ENCODE measurements at places on chromosomes 3 and 15.
A peak's percentile ranks its signal among the peaks of the same experiment; 100 is the strongest.

GRCh38 chr3:182165234-182165633, 453.5 kb downstream of the SOX2 start:
- no peak for DNase-seq

DNA sequence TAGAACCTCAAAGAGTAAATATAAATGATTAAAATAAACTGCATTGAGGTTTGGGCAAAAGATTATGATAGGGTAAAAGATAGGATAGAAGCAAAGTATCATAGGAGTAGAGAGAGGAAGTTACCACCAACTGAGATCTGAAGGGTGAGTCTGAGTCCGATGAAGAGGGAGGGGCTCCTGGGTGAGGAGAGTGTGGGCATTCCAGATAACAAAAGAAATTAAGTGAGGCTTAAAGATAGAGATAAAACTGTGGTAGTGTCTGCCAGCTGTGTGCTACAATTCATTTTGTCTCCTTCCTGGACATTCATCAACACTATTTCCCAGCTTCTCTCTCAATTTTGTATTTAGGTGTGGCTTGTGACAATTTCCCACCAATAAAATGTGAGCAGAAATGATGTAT, 343.0 kb upstream of the PLSCR5 start:
- DNase-seq: no peak

GRCh38 chr3:98884675-98885371, 16.7 kb downstream of the DCBLD2 start:
- DNase-seq: no peak

DNA sequence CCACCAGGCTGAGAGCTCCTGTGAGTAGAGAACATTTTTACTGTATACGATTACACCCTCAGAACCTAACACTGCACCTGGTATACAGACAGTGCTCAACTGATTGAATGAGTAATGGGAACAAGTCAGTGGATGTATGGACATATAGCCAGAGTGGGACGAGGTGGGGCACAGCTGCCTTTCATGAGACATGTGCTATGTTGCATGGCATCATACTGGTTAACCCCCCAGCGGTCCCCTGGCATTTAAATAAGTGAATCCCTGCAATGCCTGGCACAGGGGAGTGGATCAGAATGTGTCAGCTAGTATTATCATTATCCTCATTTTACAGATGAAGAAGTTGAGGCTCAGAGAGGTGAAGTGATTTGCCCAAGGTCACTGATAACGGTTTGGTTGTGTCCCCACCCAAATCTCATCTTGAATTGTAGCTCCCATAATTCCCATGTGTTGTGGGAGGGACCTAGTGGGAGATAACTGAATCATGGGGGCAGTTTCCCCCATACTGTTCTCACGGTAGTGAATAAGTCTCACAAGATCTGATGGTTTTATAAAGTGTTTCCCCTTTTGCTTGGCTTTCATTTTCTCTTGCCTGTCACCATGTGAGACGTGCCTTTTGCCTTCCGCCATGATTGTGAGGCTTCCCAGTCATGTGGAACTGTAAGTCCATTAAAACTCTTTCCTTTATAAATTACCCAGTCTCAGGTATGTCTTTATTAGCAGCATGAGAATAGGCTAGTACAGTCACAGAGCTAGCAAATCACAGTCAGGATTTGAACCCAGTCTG, 56.0 kb upstream of the ATP2B2 start:
- no peak for DNase-seq

DNA sequence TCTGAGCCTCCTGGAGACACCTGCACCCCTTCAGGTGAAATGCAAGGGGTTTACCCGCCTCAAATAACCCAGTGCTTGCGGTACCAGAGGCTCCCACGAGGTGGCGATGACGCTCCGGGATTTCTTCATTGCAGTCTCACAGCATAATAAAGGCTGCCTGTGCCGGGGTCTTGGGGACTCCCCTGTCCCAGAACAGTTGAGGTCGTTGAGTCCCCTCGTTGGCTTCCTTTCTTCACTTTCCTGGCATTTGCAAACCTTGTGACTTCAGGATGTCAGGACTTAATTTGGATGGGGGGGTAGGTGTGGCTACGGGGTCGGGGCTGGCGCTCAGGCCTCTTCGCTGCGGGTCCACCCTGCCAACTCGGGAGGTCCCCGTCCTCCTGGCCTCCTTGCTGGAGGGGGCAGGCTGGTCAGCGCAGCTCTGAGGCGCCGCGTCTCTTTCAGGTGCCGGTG, 1.3 kb downstream of the GNAT1 start:
- peak; percentile 88 for DNase-seq

DNA sequence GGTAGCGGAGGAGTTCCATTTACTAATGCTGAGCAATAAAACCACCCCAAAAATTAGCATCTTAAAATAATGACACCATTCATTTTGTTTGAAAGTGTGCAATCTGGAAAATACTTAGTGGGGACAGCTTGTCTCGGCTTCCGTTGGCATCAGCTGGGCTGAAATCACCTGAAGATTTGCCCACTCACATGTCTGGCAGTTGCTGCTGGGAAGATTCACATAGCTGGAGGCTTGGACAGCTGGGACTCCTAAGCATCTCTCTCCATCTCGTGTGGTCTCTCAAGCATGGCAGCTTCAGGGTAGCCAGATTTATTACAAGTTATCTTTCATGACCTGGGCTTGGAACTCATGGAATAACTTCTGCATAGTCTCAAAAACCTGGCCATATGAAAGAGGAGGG, 38.4 kb upstream of the BFSP2 start:
- no peak for DNase-seq

Data from HuH-7.5 (cell line).